T47D (cell line): ENCODE measurements at places on chromosomes 3 and 15.

- no peak for DNase-seq
Measured at GRCh38 chr3:126078866-126079265, 5.1 kb downstream of the SLC41A3 start.

DNA sequence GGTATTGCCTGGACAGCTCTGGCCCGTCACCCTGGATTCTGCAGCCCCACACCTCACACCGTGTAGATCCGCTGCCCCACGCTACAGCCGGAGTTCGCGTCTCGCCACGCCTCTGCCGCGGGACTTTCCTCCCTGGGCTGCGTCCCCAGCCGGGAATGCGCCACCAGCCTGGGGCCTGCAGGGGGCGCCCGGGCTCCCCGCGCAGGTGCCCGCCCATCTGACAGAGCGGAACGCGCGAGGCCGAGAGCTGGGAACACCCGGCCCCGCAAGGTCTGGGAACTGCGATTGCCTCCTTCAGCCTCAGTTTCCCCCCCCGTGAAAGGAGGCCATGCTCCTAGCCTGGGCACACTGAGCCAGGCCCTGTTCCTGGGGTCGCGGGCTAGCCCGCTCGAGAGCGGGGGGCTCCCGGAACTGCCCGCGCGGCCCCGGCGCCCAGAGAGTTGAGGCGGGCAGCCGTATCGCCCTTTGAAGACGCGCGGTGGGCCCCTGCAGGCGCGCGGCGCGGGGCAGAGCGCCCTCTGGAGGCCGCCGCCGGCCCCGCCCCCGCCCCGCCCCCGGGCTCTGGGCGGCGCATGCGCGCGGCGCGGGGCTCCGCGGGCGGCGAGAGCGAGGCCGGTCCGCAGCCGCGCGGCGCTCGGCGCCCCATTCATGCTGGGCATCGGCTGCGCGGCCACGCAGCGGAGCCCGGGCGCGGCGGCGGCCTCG lies at the start of gene PLXNA1:
PLXNA1 (plus strand) TSS at position 645 of the 705 bp plus-strand sequence. CDS start 5,479 bp downstream, outside the sequence.
- DNase-seq, result peak; percentile 92

DNA sequence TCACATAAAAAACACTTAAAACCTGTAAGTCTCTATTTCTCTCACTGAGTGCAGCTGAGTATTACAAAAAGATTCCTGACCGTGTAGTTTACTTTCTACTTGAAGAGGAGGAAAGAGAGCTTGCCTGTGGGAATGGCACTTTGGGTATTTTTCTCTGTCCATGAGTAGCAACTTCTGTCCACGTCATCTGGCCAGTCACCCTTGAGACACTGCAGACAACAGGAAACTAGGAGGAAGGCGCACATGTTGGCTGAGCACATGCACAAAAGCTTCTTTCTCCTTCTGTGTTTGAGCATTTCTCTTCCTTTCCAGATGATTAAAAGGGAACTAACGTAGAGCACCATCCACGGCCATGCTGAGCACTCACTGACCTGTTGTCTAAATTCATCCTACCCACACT lies 19.7 kb downstream of the STARD5 start:
- DNase-seq, result no peak

DNA sequence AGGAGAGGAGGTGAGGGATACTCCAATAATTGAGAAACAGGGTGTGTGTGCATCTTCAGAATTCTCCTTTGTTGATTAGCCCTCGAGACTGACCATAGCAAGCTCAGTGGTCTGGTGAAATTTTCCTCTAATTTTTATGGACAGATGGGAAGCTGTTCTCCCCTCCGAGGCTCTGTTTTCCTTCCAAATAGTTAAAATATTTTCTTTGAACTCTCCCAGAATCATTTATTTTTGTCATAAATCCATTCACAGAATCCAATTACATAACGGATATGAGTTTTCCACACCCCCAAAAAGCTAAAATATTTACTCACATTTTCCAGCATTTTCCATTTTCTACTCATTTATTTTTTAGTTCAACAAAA lies 36.5 kb downstream of the QTRT2 start:
- no peak for DNase-seq

DNA sequence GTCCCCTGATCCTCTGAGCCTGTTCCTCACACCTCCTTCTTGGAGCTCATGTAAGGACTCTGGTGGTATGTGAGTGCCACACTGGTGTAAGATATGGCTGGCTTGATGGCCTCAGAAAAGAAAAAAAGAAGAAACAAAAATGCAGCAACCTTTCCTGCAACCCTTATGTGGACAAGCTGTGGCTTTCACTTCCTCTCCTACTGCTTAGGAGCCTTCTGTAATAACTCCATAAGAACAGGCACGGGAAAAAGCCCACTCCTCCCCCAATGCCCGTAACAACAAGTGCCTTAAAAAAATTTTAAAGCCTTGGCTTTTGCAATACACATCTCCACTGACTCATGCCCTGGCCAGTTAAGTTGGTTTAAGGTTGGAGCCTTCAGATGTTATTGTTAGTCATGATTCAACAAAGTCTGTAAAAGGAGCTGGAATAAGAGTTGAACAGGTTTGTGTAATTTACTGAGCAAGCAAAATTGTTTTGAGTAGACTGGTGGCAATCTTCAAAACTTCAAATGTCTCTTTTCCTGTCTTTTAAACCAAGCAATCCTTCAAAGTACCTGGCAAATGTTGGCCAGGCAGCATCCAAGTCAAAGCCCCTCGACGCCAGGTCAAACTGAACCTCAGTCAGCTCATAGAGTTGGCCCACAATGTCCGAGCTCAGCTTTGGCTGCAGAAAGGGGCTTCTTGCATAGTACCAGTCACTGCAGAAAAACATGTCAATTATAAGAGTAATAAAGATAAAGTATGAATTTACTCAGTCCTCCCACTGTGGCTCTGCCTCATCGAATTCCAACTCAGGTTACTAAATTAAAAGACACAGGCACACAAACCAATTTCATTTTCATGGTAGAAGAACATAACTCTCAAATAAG lies 22.9 kb downstream of the FYCO1 start:
- DNase-seq, result no peak

- DNase-seq, result no peak
Measured at GRCh38 chr3:54357301-54357700, 234.9 kb downstream of the CACNA2D3 start.

- DNase-seq, result no peak
Measured at GRCh38 chr3:49025793-49026520, 3.2 kb downstream of the IMPDH2 start.

DNA sequence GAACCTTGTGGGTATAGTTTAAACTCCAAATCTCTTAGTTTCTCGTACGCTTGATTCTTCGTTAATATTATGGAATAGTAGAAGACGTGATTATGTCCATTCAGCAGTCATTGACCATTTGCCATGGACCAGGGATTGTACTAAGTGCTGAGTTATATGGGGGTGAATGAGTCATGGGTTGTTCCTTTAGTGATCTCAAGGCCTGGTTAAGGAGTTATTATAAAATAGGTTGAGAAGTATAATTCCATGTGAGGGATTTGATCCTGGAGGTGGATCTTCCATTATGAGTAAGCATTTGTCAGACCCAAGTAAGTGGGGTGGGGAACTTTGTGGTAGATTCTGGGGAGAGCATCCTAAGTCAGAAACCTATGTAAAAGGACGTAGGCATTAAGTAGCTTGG lies 15.4 kb downstream of the NR2C2 start:
- no peak for DNase-seq
